Mesenteric fat pad (tissue), 1 donor: ENCODE measurements at places on chromosomes 6 and 20. TPM values are rescaled to one million over a fixed set of nuclear protein-coding genes. Genes with fewer than 3 reads are reported as not detected.

GRCh38 chr6:109034526-109034925 is 60.1 kb downstream of the SESN1 start:
- DNase-seq: no peak

DNA sequence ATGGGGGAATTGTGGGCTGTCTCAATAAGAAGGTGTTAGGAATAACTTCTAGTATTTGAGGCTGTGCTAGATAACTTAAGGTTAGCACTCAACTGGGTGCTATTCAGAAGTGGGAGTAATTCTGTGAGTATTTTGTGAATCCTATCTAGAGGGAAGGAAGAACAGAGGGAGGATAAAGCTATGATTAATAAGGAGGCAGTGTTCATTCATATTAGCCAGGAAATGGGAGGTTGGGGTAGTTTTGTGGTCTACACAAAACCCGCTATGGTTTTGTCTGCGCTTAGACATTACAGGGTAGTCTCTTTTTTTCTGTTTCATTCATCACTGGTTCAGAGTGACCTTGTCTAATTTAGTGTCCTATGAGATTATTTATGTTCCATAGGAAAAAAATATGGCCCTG is 341.0 kb downstream of the ARHGAP18 start:
- DNase-seq: no peak

DNA sequence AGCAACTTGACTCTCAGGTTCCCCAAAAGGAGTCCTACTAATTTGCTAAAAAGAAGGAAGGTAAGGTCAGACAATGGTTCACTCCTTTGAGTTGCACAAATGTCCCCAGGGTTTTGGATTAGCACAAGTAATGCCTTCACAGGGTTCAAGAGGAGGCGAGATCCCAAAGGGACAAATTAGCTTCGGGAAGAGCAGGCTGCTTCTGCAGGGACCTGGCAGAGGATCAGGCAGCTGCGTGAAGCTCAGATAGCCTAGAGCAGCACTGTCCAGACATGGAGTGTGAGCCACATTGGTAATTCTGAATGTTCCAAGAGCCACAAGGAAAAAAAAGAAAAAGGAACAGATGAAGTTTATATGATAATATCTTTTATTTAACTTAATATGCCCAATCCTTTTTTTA is 115.4 kb downstream of the CFAP61 start:
- DNase-seq: no peak

DNA sequence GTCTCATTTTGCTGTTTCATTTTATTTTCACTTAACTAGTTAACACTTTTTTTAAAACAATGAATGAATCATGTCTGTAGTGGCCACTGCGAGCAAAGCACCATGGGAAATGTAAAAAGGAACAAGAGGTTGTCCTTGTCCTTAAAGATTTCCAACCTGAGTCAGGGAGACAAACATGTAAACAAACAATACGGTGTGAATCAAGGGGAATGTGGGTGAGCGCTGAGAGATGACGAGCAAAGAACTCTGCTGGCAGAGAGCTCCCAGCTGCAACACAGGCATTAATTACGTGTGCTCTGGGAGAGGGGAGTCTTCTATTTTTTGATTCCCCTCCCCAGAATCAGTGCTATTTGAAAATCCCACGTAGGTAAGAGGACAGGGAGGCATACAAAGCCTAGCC is 84.3 kb downstream of the ATXN1 start:
- no peak for DNase-seq

- no peak for DNase-seq
These were observed 187.9 kb upstream of the ARID1B start for GRCh38 chr6:156589281-156589680.

GRCh38 chr20:38790200-38791053 is 15.1 kb upstream of the PPP1R16B start:
- DNase-seq: no peak

DNA sequence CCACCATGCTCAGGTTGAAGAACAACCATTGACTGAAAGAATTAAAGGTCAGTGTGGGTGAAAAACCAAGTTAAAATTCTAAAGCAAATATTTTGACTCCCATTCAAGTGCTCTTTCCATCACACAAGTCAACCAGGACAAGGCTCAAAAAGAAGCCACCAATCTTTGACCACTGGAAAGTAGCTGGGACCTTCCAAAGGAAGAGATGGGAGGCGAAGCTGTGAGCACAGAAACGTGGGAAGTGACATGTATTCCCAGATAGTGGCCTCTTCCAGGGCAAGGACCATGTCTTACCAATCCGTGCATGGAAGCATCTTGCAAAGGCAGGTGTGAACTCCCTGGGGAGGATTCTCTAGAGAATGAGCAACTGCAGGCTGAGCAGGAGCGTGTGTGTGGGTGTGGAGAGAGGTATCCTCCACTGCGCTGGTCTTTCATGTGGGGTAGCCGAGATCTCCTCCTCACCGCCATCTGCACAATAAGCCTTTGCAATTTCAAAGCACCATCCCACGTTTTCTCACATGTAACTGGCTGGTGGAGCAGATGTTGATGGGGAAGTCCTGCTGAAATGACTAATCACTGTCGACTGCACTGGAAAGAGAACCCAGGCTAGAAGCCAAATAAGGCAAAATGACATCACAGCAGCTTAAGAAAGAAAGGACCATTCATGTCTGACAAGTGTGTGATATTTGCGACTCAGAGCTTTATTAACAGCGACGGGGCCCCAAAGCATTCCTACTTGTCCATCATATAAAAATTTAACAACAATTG is 189.4 kb upstream of the RREB1 start:
- no peak for DNase-seq

PSORS1C2 gene
- total RNA-seq: not detected

RGS17 gene
- 4.6 TPM for total RNA-seq
